NB4 (cell line): ENCODE measurements at places on chromosomes 3 and 15.
A peak's percentile ranks its signal among the peaks of the same experiment; 100 is the strongest.

DNA sequence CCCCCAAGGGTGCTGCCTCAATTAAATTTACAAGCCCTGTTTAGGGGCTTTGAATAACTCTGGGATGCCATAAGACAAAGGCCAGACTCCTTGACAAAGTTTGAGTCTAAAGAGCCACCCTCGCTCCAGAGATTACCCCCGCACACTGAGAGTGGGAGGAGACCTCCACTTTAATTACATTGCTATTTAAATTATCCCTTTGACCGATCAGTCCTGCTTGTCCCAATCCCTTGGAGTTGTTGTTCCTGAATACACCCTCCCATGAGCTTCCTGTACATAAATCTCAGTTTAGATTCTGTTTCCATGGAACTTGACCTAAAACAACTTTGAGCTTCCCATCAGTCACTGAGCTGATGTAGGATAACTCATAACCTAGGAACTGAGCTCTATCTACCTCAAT lies 596.3 kb downstream of the PYDC2 start:
- DNase-seq = no peak

- no peak for DNase-seq
These were observed 176.0 kb upstream of the SLC24A5 start for GRCh38 chr15:47944637-47945288.

DNA sequence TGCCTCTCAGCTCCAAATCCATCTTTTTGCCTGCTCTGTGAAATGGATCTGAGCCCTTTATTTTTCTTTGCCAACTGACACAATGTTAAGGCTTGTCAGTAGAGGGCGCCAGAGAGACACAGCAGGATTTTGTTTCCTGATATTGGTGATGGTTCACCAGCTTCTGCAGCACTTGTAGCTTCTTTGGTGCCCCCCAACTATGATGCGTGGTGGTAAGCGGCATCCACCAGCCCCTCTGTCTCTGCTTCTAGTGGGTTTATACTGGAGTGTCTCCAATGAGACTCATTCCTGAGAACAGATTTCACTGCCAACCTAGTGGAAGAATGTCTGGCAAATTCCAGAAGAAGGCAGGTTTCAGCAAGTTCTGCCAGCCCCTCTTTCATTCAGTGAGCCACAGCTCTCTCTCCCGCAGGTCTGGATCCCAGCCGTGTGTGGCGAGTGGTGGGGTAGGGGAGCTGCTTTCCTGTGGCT lies 471.9 kb upstream of the FRG2C start:
- peak; percentile 49 for DNase-seq

DNA sequence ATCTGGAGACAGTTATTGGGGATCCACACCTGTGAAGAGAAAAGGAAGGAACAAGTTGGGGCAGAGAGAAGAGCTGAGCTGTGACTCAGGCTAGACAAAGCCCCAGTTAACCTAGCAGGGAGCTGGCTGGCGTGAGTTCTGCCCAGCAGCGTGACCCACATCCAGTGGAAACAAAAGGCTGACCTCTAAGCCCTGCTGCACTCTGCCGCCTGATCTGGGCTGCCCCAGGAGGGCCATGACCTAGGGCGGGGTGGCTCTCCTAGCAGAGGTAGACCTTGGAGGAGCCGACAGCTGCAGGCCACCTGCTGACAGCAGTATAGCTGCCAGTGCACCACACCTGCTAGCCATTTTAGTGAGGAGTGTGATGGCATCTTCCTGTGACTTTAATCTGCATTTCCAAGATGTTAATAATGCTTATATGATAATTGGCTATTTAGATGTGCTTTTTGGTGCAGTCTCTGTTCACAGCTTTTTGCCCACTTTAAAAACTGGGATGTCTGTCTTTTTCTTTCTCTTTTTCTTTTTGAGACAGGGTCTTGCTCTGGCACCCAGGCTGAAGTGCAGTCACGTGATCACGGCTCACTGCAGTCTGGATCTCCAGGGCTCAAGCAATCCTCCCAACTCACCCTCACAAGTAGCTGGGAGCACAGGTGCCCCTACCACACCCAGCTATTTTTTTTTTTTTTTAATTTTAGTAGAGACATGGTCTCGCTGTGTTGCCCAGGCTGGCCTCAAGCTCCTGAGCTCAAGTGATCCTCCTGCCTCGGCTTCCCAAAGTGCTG lies 78.1 kb downstream of the LSM3 start:
- no peak for DNase-seq

- DNase-seq = peak; percentile 38
These were observed 150.9 kb upstream of the MCTP2 start for GRCh38 chr15:94080416-94080815.

DNA sequence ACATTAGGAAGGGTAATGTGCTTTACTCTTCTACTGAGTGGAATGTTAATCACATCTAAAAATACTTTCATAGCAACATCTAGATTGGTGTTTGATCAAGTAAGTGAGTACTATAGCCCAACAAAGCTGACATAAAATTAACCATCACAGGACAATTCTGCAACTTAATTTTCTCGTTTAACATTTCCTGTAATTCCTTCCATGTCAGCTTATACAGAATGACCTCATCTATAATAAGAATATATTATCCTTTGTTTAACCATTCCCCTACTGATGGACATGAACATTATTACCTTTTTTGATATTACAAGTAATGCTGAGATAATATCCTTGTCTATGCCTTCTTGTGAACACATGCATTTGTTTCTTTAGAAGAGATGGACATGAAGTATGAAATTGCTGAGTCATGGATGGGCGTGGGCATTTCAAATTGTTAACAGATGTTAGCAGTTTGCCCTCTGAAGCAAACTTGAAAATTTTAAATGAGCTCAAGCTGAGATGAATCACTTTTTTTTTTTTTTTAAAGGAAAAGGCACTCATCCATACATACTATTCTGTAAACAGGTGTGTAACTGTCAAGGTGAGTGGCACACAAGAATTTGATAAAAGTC lies 85.1 kb downstream of the OXNAD1 start:
- DNase-seq = peak; percentile 25

DNA sequence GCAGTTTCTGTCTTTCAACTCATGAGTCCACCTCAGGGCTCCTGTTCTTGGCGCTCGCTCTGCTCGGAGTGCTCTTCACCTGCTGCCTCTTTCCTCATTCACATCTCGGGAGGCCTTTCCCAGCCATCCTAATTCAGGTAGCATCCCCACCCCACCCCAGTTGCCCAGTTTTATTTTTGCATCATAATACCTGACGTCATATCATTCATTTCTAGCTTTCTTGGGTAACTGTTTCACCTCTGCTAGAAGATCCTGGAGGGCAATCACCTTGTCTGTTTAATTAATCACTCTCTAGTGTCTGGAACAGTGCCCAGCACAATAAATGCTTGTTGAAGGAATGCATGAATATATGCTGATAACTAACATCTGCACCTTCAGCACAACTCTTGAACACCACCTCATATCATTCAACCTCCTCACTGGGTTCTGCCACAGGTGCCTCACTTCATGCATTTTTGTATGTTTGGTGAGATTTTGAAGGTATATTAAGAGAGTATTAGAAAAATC lies 7.6 kb downstream of the NUSAP1 start:
- DNase-seq = no peak

DNA sequence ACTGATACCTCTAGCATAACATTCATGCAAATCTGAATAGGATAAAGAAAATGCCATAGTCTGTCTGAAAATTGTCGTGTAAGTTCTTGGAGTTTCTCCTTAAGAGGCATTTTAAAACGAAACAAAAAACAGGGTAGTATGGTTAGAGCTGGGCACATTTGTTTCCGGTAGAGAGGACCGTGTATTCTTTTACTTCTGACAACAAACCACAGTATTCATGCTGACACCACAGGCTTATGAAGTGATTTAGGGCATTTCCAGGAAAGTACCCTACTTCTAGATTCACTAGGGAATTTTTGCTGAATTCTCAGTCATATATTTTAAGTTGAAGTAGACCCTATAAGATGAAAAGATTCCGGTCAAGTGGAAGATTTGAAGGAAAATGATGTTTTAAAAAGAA lies 541.3 kb downstream of the UNC13C start:
- DNase-seq = no peak

GRCh38 chr3:188229726-188230125 lies 75.8 kb downstream of the LPP start:
- DNase-seq = no peak

DNA sequence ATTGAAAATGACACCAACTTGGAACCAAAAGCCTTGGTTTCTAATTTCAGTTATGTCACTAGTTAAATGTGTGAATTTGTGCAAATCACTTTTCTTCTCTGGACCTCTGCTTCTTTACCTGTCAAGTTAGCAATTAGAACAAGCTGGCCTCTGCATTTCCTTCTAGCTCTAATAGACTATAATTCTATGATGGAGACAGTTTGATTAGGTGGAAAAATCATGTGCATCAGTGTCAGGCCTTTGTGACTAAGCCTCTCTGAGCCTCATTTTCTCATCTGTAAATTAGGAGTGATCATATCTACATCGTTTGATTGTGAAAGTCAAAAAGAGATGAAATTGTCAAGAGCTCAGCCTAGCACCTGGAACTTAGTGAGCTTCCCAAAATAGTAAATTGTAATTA lies 712.9 kb downstream of the MECOM start:
- no peak for DNase-seq
